ENCODE measurements at places on chromosomes 7 and 10.

- DNase-seq = no peak
Measured at GRCh38 chr10:97651773-97652172, 11.3 kb downstream of the PI4K2A start.

DNA sequence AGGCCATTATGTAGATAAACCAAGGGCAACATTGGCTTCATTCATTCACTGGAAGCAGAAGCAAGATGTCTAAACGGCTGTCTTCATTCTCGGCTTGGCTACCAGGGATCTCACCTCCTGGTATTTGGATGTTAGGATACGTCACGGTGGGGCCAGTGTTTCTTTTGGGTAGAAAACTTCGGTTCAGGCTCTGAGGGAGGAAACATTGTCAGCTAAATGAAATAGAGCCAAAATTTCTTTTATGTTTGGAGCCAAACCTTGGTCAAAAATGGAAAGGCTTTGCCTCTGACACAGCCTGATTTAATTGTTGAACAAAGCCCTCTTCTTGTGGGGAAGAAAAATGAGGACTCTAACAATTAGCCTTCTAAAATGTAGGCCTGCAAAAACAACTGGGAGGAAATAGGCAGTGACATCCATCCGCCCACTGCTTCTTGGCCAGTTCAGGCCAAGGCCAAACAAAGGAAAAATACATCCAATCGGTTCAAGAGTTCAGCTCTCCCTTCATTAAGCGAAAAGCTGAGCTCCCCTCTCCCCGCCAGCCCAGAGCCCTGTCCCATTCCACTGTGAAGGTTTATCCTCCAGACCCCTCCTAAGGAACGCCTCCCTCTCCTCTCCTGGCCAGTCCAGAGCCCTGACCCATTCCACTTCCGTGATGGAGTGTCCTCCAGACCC is 44.4 kb downstream of the PFKFB3 start:
- DNase-seq = no peak

DNA sequence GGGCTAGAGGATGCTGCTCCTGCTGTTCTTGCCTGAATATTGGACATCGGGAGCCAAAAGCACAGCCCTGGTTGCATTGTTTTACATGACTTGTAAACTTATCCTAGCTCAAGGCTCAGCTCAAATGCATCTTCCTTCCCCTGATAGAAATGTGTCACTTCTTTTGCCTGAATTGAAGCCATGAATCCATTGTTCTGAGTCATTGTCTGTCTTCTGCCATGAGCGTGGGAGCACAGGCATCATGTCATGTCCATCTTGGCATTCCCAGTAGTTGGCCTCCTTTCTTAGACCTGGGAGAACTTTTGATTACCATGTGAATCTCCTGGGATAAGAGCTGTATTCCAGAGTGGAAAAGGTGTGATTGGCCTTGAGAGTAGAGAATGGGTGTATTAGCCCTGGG is 54.1 kb upstream of the OPN4 start:
- no peak for DNase-seq

DNA sequence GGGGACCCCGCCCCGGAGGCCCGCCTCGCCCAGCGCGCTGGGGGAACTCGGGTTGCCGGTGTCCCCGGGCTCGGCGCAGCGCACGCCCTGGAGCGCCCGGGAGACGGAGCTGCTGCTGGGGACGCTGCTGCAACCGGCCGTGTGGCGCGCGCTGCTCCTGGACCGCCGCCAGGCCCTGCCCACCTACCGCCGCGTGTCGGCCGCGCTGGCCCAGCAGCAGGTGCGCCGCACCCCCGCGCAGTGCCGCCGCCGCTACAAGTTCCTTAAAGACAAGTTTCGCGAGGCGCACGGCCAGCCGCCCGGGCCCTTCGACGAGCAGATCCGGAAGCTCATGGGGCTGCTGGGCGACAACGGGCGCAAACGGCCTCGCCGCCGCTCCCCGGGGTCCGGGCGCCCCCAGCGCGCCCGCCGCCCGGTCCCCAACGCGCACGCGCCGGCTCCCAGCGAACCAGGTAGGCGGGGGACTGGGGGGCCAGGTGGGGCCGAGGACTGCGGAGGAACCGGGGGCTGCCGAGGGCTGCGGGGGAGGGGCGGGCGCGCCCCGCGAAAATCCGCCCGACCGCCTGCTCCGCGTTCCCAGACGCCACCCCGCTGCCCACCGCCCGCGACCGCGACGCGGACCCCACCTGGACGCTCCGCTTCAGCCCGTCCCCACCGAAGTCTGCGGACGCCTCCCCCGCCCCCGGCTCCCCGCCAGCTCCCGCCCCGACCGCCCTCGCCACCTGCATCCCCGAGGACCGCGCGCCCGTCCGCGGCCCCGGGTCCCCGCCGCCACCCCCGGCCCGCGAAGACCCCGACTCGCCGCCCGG is 574 bp downstream of the UTF1 start:
- no peak for DNase-seq

- DNase-seq = no peak
Measured at GRCh38 chr10:111890046-111890445, 293.5 kb downstream of the GPAM start.

DNA sequence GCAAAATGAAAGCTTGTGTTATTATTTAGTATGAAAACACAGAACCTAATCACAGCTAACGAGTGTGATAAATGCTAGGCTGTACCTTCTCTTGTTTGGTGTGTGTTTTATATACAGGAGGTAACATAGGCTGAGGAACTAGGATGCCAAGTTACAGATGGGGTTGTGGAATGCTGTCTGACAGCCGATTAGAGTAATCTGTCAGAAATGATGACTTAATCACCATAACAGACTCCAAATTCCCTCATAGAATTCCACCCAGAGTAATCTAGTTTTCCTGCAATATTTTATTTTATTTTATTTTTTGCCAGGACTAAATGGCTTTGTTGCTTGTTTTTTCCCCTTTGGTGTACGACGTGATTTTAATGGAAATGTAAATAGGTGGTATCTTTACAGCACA is 221.2 kb downstream of the CELF2 start:
- no peak for DNase-seq

DNA sequence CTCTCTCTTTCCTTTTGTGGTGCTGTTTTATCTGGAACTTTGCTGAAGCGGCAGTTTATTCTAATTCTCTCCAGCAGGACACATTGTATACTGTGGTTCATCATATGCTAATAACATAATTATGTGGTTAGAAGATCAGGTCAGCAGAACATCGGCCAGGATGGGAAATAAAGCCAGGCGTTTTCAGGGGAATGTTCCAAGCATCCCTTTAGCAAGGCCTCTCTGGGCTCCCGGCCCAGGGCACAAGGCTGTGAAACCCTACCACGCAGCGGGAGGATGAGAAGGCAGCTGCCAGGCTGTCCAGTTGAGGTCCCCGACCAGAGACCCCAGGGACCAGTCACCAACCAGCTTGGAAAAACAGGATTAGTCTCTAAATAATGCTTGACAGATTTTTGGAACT is 112.2 kb upstream of the GALNT17 start:
- no peak for DNase-seq

GRCh38 chr10:106857213-106857612 is 307.3 kb downstream of the SORCS1 start:
- no peak for DNase-seq

- no peak for DNase-seq
Measured at GRCh38 chr10:26621889-26622711, 75.4 kb upstream of the PDSS1 start.

GRCh38 chr10:116665541-116666125 is 44.9 kb downstream of the PNLIPRP2 start:
- DNase-seq = no peak

- DNase-seq = no peak
Measured at GRCh38 chr10:64637939-64638338, 1116.7 kb downstream of the REEP3 start.

- DNase-seq = no peak
Measured at GRCh38 chr10:58782876-58783851, 270.5 kb downstream of the BICC1 start.

- DNase-seq = no peak
Measured at GRCh38 chr10:114519306-114519669, 115.0 kb upstream of the AFAP1L2 start.

GRCh38 chr7:2336626-2337299 is 17.9 kb upstream of the EIF3B start:
- DNase-seq = no peak

GRCh38 chr10:130169136-130169859 is 33.1 kb downstream of the GLRX3 start:
- DNase-seq = no peak

DNA sequence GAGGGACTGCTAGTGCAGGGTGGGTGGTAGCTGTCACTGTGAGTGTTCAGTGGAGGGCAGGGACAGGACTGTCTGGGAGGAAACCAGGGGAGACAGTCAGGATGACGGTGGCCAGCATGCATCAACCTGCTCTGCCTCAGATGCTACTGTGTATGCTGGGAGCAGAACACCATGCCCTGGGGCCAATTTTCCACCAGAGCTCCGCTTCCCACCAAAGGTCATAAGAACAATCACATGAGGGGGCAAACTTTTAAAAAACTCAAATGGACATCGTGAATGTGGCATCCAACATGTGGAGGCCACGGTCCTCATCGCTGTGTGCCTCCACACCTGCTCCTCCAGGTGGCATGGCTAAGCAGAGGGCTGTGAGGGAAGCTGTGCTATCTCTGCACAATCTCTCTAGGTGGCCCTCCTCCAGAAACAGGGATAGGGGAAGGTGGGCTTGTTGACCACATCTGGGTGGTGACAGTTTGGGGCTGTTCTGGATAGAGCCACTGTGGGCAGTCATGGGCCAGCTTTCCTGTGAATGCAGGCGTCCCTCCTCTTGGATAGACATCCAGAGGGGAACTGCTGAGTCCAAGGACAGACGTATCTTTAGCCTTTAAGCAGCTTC is 411.0 kb downstream of the PTPRN2 start:
- DNase-seq = no peak

- no peak for DNase-seq
Measured at GRCh38 chr7:128108129-128108528, 76.9 kb upstream of the LRRC4 start.

GRCh38 chr10:95552679-95553342 is 8.4 kb downstream of the SORBS1 start:
- DNase-seq = no peak

DNA sequence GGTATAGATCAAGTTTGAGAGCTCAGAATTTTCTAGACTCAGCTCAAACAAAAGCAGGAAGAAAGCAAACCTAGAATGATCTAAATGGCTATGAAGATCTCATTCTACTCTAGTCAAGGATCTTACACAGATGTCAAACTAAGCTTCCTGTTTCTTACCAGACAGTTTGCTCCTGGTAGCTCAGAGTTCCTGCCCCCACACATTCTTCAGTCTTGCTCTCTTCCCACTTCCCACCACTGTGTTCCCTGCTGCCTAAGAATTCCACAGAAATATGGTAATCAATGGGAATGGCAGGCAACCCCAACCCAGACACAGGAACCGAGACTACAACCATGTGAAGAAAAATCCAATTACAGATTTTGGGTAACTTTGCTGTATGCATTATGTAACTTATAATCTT is 133.4 kb upstream of the PTN start:
- no peak for DNase-seq

- DNase-seq = no peak
Measured at GRCh38 chr7:134502463-134503371, 24.6 kb upstream of the AKR1B10 start.

- DNase-seq = no peak
Measured at GRCh38 chr10:19077276-19077675, 28.7 kb downstream of the MALRD1 start.

GRCh38 chr10:3874990-3875841 is 90.2 kb upstream of the KLF6 start:
- no peak for DNase-seq

DNA sequence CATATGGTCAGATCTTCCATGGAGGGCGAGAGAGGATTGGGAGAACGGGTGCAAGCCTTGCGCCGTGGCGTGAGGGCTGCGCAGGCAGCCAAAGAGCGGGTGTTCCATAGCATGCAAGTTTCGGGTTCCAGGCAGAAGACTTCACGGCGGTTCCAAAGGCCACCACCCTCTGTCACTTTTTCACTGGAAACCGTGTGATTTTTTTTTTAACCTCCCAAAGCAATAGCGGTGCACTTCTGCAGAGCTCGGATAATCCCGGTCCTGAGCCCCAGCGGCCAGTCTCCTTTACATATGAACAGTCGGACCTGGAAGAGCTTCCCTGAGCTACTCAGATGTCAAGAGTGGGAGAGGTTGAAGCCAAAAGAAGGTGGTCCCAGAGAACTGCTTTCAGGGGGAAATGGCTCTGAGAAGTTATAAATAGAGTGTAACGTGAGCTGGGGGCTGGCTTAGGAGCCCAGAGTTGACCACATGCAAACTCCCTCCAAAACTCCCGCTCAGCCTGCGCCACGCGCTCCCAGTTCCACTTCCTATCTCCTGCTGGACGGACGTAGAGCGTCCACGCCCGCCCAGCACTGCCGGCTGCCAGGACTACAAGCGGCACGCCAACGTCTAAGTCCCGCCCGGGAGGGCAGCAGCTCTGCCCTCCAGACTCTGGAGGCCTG is at the start of gene MEOX2:
Gene MEOX2, minus strand, starts transcription at position 389 of the 662 bp plus-strand sequence. Its CDS starts 281 bp downstream, at position 108.
- DNase-seq = no peak

DNA sequence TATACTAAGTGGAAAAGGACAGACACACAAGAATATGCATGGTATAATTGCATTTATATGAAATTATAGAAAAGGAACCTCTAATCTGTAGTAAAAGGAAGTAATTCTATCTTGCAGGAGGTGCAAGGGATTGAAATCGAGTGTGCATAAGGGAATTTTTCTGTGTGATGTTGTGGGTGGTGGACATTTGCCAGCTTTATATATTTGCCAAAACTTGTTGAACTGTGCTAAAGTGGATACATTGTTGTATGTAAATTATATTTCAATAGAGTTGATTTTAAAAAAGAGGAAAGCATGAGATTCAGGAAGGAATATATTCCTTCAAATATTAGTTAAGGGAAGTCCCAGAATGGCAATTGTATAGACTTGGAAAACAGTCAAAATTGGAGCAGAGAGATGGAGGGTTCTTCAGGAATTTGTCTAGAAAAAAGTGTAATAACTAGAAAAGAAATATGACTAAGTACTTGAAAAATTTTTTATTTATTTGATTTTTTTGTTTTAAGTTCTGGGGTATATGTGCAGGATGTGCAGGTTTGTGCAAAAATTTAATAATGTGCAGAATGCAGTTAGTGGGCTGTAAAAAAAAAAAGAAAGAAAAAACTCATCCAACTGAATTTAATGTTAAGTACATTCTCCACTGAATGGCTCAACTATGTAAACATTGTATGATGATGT is 96.1 kb downstream of the ARL4A start:
- DNase-seq = no peak

GRCh38 chr7:36289833-36290661 is 99.6 kb upstream of the ANLN start:
- no peak for DNase-seq

All from activated CD8-positive, alpha-beta memory T cell treated with anti-CD3 and anti-CD28 coated beads for 4 hours (primary cell).